ENCODE measurements at places on chromosomes 7 and 10. TPM values are rescaled to one million over a fixed set of nuclear protein-coding genes. Genes with fewer than 3 reads are reported as not detected.

The MMD2 gene
- 0.06 TPM for polyA plus RNA-seq

The SMO gene
- polyA plus RNA-seq = 117 TPM

The XRCC2 gene
- 10.0 TPM for polyA plus RNA-seq

The IQUB gene
- 0.40 TPM for polyA plus RNA-seq

The C10orf71 gene
- 0.47 TPM for polyA plus RNA-seq

The ANKRD30A gene
- polyA plus RNA-seq = not detected

The PRRT4 gene
- polyA plus RNA-seq = 0.65 TPM

The GPRIN2 gene
- 1.9 TPM for polyA plus RNA-seq

The TIAL1 gene
- polyA plus RNA-seq = 170 TPM

The CALHM3 gene
- polyA plus RNA-seq = not detected

The RAPGEF5 gene
- polyA plus RNA-seq = 37.5 TPM

The PTN gene
- 111 TPM for polyA plus RNA-seq

DNA sequence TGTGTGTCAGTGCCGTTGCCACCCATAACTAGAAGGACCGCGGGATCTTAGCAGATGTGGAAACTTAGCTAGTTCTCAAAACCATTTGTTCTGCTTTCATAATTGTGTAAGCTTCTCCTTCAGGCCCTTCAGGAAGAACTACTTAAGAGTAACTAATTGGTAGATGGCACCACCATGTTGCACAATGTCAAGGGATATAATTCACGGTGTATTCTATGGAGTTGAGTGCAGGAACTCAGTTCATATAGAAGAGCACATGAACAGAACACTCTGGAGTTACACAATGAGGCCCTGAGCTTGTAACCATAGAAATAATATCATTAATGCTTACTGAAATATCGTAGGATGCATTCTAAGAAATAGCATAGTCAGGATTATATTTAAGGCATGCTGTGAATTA lies 126.5 kb upstream of the GAD2 start:
- DNase-seq = no peak

- DNase-seq = no peak
Measured at GRCh38 chr10:80561950-80562349, 24.2 kb downstream of the SH2D4B start.

DNA sequence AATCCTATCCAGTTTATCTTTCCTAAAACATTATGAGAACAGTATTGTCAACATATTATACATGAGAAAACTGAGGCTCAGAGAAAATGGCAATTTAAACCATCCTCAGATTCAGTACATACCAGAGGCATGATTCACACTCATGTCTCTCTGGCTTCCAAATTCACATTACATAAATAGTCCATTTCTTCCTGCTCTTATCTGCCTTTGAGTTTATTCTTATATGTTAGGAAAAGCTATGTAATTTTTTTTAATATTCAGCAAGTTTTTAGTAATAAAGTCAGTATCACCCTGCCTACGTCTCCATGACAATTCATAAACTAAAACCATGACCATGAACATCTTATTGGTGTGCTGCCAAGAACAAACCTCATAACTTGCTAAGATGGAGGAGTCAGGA lies 1260.2 kb upstream of the SORCS1 start:
- no peak for DNase-seq

DNA sequence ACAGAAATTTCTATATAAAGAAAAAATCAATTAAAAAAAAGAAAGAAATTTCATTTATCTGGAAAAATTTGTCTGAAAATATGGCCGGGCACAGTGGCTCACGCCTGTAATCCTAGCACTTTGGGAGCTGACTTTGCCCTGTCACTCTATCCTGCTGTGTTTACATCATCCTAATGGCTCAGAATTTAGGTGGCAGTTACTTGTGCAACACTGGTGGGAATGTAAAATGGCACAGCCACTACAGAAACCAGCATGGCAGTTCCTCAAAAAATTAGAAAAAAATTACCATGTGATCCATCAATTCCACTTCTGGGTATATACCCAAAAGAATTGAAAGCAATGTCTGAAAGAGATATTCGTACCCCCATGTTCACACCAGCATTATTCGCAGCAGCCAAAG lies 405.2 kb upstream of the AUTS2 start:
- DNase-seq = no peak

DNA sequence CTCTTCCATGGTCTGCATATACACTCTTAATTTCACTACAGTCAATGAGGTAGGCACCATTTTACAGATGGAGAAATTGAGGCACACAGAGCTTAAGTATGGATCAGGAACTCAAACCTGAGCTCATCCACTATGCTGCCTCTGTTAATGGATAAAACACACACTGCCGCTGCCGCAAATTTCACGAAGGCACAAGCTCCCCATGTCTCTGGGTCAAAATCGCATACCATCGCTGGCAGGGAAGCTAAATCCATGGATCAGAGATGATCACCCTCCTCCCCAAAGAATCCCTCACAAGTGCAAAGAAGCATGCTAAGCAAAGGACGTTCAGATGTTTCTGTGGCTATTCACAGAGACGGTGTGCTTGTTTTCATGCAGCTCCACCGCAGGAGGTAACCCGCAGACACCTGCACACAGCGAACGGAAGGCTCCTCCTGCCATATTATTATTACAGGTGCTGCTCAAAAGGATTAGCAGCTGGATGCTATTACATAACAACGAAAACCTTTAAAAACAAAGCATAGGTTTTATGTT lies 109.3 kb downstream of the UBE2H start:
- DNase-seq = no peak

GRCh38 chr10:111452153-111452552 lies 375.3 kb downstream of the ADRA2A start:
- DNase-seq = no peak

DNA sequence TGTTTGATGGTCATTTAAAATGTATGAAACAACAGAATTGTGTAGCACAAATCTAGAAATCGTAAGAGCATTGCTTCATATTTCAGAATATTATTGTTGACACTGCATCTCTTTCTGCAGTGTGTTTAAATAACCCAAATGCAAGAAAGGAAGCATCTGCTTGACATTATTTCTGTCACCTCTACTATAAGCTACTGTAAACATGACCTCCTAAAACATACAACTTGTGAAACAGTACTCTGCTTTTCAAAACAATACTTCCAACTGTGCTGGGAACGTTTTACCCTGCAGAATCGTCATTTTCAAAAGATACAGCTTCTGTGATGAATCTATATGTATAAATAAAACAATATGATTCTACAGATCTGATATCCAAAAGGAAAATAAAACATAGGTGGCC lies 82.0 kb downstream of the RNF133 start:
- DNase-seq = no peak

DNA sequence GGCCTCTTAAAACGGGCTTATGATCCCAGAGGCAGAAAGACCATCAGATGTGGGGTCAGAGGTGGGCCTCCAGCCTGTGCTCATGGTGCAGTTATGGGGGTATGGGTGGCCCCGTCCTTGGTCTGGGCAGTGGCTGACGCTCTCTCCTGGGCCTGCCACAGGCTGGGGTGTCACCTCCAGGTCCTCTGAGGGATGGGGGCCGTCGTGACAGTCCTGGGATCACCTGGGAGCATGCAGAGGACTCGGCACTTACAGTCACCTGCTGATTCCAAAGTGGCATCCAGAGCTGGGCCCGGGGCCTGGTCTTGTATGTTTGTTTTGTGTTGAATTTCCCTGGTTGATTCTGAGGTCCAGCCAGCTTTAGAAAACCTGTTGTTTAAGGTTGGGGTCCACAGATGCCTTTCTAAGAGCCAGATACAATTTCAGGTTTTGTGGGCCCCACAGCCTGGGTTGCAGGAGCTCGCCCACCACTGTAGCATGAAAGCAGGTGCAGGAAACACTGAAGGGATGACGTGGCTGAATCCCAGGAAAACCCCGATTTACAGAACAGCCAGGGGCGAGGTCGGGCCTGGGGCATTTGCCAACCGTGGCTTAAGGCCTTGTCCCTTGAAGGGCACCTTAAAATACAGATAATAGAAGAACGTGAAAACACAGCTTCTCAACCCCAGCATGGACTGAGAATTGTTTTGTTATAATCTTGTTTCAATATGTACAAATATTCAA lies 170.7 kb upstream of the PPP2R2D start:
- no peak for DNase-seq

DNA sequence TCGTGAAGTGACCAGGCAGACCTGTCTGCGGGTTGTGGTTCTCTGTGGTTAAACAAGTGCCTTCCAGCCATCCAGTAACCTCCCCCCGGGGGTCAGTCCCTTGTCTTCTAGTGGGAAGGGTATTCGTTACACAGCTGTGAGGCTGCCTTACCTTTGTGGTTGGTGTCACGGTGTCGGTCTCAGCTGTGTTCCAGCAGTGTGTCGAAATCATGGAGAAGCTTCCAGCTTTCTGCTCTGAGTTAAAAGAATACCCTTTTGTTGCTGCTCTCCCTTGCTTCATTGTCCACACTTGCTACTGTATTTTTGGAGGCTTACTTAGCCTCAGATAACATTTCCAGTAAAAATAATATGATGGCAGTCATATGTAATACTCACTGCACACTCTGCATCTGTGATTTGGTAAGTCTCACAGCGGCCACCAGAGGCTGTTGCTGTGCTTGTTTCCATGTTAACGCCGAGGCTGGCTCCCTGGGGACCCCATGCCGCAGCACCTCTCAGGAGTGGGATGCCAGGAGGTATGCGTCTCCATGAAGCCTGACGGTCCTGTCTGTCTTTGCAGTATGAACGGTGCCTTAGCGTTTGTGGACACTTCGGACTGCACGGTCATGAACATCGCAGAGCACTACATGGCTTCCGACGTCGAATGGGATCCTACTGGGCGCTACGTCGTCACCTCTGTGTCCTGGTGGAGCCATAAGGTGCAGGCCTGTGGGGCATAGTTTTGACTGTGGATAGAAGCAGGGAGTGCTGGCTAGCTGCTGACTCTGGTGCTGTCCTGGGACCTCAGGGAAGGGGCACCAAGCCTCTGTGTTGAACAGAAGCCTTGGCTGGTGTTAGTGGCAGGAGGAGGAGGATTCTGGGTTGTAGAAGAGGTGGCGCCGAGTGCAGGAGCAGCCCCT lies 20.5 kb downstream of the EIF3B start:
- no peak for DNase-seq

DNA sequence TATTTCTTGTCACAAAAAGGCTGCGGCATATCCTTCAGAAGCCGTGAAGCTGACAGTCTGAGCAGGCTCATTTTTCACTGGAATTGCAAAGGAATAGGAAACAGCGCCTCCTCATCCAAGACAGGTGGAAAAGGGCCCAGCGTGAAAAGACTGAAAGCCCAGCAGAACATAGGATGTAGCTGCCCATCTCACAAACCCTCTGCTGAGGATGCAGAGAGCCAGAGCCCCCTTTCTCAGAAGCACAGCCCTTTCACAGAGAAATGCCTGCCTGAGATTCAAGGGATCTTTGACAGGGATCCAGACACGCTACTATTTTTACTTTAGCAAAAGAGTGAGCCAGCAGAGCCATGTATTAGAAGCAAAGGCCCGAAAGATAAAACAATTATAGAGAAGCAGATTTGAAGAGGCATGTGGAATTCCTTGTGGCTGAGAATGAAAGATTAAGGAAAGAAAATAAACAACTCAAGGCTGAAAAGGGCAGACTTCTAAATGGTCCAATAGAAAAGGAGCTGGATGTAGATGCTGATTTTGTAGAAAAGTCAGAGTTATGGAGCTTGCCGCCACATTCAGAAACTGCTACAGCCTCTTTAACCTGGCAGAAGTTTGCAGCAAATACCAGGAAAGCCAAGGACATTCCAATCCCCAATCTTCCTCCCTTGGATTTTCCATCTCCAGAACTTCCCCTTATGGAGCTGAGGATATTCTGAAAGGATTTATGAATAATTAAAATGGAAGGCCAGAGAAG lies 36.9 kb downstream of the GDI2 start:
- no peak for DNase-seq

DNA sequence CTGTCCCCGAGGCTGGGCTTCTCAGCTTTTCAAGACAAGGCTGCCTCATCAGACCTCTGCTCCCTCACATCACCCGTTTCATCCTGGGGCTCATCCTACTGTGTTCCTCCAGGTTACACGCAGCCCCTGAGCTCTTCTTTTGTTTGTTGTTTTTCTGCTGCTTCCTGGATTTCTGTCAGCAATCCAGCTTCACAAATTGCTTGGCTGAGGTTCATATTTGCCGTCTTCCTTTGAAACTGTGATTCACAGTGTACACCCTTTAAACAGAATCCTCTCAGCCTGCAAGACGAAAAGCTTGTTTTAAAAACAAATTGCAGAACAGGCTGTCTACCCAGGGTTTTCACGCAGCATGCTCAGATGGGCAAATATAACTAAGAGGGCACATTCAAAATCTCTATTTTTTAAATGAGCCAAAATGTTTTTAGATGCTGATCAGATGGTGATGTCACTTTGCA lies 39.1 kb upstream of the PARD3 start:
- no peak for DNase-seq

DNA sequence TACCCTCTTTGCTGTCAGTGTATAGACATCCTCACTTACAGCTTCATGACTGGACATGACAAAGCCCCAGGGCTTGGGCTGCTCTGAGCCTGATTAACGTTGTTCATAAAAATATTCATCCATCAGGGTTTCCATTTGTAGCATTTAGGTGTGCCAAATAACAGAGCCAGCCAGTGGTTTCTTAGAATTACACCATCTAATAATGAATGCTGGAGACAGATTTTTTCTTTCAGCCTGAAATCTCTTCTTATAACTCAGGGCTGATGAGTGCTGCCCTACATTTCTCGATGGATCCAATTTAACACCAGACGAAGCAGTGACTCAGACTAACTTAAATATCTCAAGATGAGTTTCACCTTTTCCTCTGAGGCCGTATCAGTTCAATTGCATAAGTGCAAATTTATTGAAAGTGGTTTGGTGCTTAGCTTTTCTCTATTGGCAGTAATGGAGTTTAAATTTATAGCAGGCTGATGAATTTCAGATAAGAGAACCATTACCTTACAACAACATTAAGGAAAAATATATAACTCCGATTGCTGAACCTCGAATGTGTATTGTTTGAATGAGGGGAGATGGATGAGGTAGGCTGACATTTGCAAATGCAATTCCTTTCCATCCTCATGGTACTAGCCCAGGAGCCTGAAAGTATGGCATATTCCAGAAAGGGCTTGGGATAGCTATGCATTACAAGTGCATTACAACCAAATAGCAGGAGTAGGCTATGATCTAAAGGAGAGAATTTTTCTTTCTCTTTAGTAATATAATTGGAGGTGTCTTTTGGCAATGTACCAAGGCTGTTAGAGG lies 900.6 kb downstream of the KCNMA1 start:
- DNase-seq = no peak

DNA sequence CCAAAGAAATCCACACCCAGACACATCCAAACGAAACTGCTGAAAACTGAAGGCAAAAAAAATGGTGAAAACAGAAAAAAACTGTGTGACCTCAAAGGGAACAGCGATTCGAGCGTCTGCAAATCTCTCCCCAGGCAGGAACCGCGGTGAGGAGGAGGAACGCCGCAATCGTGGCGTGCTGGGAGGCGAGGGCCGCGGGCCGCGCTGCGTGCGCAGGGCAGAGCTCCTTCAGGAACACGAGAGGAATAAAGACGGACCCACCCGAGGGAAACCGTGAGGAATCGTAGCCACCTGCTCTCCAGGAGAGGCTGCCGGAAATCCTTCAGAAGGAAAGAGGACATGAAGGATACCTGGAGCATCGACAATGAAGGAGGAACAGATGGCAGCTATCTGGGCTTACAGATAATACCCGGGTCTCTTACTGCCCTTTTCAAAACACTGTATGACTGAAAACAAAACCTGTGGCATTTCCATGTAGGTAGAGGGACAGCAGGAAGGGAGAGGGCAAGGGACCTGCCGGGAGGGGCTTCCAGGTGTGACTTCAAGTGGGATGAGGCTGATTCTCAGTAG lies 266.0 kb downstream of the MAD1L1 start:
- DNase-seq = no peak

- DNase-seq = no peak
Measured at GRCh38 chr7:50276483-50276882, 28.0 kb upstream of the IKZF1 start.

GRCh38 chr7:132915647-132916046 lies 166.2 kb downstream of the CHCHD3 start:
- DNase-seq = no peak

GRCh38 chr10:49289480-49289879 lies 9.5 kb upstream of the C10orf71 start:
- no peak for DNase-seq

All from left renal pelvis (tissue), 4 donors.